ENCODE measurements at places on chromosomes 5 and 9.

GRCh38 chr5:86929123-86929766, 311.5 kb downstream of the COX7C start:
- DNase-seq, result no peak

DNA sequence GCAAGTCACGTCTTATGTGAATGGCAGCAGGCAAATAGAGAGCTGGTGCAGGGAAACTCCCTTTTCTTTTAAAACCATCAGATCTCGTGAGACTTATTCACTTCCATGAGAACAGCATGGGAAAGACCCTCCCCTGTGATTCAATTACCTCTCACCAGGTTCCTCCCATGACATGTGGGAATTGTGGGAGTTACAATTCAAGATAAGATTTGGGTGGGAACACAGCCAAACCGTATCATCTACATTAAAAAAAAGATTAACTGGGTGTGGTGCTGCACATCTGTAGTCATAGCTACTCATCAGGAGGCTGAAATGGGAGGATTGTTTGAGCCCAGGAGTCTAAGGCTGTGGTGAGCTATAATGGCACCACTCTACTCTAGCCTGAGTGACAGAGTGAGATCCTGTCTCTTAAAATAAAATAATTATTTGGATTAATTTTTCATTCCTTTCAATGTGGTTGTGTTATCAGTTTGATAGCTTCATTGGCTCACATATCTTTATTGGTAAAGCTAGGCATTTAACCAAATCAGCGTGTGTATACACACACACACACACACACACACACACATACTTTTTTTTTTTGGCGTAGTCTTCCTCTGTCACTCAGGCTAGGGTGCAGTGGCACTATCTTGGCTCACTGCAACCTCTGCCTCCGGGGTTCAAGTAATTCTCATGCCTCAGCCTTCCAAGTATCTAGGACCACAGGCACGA, 21.8 kb downstream of the DENND4C start:
- no peak for DNase-seq

DNA sequence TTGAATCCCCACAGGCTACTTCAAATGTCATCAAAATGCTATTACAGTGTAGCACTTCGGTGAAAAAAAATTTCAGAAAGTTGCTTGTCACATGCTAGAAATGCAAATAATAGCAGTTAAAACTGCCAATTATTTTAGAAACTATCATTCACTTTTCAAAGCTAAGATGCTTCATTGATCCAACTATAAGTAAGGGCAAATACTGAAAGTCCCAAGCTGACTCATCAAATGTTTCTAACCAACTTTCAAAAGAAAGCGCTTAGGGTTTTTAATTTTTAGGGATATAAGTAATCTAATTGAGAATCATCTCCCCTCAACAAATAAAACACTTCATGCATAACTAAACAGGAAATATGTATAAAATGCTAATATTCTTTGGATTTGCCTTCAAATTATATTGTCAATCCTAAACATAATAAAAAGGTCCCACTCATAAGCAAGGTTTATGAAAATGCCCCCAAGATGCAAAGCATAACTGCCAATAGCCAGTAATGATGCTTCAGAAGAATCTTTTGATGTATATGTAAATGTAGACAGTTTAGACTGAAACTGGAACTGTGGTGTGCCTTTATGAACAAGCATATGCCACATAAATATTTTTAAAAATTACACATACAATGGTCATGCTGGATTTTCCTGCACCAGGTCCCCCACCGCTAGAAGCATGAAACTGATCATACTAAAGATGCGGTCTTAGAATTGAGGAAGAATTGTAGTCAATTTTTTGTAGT, 12.2 kb downstream of the ACTL7A start:
- DNase-seq, result no peak

DNA sequence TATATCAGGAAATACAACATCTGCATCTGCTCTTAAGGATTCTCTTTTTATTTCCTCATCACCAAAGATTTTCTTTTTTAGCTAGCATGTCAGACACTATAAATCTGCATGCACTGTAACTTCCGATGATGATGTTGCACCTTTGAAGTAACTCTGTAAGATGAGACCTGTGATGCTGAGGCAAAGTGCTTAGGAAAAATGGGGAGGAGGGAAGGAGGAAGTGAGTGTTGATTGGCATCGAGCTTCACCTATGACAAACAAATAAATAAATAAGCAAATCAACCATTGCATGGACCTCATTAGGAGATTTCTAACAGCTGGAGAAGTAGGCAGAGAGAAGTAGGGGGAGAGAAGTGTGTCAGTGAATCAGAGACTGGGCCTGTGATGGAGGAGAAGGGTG, 52.6 kb downstream of the ENC1 start:
- no peak for DNase-seq

DNA sequence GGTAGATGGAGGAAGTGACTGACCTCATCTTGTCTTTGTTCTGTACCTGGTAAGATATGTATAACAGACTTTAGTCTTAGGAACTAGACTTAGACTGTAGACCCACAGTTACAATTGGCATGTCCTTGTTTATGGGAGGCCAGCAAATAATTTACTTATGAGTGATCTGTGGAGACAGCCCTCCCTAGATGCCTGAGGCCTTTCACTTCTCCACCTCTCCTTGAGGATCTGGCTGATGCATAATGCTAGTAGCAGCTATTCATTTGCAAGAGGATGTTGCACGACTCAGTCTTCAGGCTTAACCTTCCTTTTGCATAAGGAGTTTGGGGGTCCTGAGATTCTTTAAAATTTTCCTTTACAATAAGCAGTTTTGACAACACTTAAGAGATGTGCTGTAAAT, 100.7 kb downstream of the YTHDC2 start:
- no peak for DNase-seq

Measured in stimulated activated CD8-positive, alpha-beta memory T cell treated with anti-CD3 and anti-CD28 coated beads, Interleukin-2, amount 100 ng/mL, for 1 hour (primary cell).